ENCODE measurements at places on chromosomes 16 and 17.

DNA sequence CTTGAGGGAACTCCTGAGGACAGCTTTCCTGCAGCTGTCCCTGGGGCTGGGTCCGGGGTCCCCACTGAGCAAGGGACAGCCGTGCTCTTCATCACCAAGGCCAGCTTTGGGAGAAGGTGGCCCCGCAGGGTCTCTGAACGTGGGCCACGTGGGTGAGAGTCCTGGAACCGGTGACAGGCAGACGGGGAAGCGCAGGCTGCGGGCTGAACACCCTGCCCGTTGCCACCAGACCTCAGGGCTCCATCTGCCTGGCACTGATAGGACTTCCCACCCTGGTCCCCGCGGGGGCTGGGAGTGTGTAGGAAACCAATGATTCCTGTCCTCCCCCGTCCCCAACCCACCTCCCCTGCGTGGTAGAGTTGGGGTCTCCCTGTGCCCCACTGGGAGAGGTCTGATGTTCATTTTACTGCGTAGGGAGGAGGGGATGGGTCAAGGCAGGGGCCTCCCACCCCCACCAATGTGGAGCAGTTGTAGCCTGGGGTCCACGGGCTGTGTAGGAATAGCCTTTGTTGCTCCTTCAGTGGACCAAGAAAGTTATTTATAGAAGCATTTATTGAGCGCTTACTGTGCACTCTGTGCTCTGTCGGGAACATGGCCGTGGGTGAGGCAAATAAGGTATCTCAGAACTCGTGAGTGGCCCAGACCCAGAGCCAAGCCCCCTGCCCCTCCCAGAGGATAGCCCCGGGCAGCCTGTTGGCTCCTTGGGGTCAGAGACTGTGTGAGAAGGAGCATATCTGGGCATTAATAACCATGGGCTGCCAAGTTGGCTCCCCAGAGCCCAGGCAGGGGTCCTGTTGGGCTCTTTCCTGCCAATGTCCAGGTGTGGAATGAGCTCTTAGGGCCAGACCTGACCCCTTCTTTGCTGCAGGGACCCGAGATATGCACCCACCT lies 1.3 kb downstream of the ADGRG1 start:
- peak; percentile 31 for DNase-seq

GRCh38 chr17:81182596-81182995 lies 16.6 kb upstream of the AATK start:
- no peak for DNase-seq

- DNase-seq: no peak
Measured at GRCh38 chr16:11726008-11726407, 16.6 kb downstream of the TXNDC11 start.

GRCh38 chr16:17356243-17356933 lies 114.4 kb downstream of the XYLT1 start:
- no peak for DNase-seq

GRCh38 chr16:363766-364490 lies 6.4 kb downstream of the MRPL28 start:
- DNase-seq: no peak

GRCh38 chr16:88922114-88922825 lies 54.7 kb downstream of the CBFA2T3 start:
- no peak for DNase-seq

GRCh38 chr17:40151414-40151963 lies 11.2 kb downstream of the CASC3 start:
- no peak for DNase-seq

- no peak for DNase-seq
Measured at GRCh38 chr17:73068322-73069153, 23.9 kb downstream of the SLC39A11 start.

GRCh38 chr17:57603978-57604377 lies 141.1 kb downstream of the CCDC182 start:
- peak; percentile 68 for DNase-seq

DNA sequence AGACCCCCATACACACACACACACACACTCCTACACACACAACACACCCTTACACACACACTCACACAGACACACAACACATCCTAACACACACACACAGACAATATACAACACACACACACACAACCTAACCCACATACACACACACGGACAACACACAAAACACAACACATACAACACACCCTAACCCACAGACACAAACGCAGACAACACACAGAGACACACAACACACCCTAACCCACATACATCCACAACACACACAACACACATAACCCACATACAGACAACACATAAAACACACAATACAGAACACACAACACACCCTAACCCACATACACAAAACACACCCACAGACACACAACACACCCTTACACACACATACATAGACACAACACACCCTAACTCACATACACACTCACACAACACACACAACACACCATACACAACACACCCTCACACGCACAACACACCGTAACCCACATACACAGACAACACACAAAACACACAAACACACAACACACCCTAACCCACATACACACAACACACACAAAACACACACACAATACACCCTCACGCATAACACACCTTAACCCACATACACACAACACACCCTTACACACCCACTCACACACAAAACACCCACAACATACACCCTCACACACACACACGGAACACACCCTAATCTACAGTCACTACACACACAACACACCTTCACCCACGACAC lies 4.4 kb downstream of the ASGR1 start:
- DNase-seq: no peak

All from GDM1 (cell line).